ENCODE measurements at places on chromosomes 12 and 14.

- no peak for DNase-seq
Observed at GRCh38 chr14:92391726-92392125, 68.8 kb downstream of the SLC24A4 start.

GRCh38 chr12:31570880-31571279 is 20.1 kb downstream of the DENND5B start:
- DNase-seq, result no peak

DNA sequence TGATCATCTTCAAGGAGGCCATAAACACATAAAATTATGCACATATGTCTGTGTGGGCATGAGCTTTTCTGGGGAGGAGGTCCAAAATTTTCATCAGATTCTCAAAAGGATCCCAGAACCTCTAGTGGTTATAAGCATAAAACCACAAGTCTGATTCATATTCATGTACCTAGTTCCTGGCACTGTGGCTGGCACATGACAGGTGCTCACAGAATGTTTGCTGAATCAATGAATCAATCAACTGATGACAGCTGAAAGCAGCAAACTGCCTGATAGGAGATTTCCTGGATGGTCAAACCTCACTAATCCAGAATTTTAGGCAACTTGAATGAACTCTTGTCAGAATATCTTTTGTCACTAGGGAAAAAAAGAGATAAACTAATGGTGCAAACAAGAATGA is 13.5 kb upstream of the CMKLR1 start:
- no peak for DNase-seq

DNA sequence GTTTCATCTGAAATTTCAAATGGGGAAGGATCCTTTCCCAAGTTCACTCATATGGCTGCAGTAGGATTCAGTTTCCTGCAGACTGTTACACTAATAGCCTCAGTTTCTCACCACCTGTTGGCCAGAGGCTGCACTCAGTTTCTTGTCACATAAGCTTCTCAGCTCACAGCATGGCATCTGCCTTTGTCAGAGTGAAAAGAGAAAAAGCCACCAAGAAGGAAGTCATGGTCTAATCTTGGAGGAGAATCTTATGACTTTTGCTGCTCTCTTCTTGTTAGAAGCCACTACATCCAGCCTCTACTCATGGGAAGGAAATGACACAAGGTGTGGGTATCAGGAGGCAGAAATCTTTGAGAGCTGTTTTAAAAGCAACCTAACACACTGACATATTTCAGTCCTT is 39.4 kb upstream of the BTG1 start:
- no peak for DNase-seq

DNA sequence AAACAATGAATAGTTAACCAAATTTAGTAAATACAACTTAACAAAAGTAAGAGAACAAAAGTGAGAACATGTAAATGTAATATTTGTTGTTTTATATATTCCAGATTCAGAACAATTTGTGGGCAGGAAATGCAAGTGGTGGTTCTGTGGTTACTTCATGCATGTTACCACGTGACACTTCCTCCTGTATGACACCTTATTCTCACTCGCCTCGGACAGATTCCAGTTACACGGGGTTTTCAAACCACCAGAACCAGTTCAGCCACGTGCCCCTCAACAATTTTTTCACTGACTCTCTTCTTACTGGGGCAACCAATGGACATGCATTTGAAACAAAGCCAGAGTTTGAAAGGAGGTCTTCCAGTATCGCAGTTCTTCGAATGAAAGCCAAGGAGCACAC is 21.0 kb downstream of the ALX1 start:
- DNase-seq, result no peak

- no peak for DNase-seq
Observed at GRCh38 chr12:74586251-74586650, 48.6 kb downstream of the ATXN7L3B start.

- no peak for DNase-seq
Observed at GRCh38 chr12:63103494-63104131, 47.4 kb downstream of the AVPR1A start.

- DNase-seq, result no peak
Observed at GRCh38 chr14:54797986-54798385, 104.6 kb downstream of the GCH1 start.

GRCh38 chr12:30932881-30933280 is 6.3 kb downstream of the TSPAN11 start:
- no peak for DNase-seq

DNA sequence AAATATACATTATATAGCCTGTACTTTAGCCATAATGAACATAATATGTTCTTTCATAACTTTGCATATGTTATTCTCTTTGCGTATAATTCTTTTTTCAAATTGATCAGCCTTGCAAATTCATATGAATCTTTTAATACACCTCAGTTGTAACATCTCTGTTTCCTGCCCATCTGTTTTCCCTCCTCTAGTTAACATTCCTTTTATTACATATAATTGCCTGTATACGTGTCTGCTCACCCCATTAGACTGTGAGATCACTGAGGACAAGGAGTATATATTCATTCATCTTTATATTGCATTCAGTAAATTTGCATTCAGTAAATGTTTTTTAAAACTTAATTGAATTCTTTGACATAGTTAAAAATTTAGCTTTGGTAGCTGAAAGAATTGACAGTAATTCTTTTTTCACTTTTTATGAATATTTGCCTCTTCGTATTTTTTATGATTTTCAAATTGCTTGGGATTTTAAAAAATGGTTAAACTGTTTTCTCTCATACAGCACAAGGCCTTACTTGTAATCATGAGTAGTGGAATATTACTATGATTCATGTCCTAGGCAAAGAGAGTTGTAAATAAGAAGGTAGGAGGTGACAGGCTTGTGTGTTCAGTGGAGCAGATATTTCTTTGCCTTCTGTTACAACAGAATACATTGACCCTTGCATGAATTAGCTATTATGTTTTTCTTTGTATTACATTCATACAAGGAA is 32.8 kb upstream of the KLHL42 start:
- no peak for DNase-seq

DNA sequence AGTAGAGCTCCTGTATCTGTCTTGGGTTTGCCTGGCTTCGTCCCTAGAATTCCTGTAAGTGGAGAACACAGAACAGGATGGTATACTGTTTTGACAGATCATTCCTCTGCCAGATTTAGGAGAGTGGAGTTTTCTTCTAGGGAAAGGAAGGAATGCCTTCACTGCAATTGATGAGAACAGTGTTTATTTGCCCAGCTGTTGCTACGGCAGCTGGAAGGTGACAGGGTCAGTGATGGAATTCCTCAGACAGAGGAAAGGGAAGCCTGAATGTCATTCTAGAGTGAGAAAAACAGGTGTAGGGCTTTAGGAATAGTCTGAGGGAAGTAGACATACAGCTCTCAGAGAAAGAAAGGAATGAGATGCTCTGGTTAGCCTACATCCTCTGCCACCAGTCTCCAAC is 11.7 kb downstream of the CSRNP2 start:
- no peak for DNase-seq

DNA sequence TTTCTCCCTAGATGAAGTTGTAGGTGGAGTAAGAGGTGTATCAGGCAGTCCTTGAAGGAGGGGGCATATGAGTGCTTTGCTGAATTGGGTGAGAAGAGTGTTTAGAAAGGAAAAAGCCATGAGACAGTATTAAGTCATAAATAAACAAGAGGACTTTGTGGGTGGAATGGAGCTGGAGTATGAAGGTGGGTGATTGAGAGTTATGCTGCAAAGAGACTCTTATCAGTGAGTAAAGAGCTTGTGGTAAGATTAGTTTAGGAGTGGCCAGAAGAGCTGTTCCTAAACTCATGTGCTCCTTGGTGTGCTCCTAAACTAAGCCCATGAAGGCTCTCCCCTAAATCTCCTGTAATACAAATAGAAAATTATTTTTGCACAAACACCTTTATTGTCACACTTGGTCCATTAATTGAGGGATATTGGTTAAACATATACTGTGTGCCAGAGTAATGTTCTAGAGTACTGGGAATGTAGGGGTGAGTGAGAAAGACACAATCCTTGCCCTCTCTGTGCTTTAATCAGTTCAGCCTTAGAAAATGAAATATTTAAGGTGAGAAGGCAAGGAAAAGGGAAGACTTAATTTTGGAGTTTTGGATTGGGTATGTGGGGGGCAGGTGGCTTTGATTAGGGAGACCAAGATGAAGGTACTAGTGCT is 9.8 kb downstream of the CHPT1 start:
- DNase-seq, result no peak

DNA sequence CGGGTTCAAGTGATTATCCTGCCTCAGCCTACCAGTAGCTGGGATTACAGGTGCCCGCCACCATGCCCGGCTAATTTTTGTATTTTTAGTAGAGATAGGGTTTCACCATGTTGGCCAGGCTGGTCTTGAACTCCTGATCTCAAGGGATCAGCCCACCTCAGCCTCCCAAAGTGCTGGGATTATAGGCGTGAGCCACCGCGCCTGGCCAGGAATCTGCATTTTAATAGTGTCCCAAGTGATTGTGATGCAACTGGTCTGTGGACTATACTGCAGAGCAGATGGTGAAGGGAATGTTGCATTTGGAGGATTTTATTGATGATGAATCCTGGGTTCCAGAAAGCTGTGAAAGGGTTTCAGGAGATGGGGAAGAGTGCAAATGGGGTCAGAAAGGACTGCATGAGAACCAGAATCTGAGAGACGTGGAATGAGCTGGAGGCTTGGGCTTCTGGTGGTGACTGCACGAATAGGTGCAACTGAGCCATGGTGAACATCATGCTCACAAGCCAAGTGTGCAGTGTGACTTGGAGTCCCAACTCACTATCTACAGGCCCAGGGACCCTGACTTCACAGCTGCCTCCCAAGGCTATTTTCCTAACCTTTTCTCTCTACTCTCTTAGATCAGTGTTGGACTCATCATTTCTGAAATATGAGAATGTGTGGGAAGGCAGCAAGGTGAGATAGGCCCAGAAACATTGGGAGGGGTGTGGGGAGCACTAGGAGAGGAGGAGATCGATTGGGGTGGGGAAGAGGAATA is 4.5 kb downstream of the RPS26 start:
- no peak for DNase-seq

GRCh38 chr14:77004711-77005460 is 23.6 kb downstream of the IRF2BPL start:
- no peak for DNase-seq

DNA sequence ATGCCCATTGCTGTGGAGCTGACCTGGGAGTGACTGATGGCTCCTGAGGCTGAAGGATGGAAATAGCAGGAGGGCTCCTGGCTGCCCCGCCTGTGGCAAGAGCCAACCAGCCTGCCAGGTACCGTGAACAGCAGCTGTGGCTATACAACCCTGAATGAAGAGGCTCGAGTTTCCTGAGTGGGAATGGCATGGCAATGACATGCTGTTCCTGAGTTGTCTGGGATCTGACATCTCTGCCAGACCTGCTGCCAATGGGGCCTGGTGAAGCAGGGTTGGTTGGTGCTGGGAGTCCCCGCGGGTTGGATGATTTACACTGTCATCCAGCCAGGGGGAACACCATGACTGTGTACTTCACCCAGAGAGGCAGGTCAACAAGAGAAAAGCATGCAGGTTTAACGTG is 31.8 kb upstream of the LRRC10 start:
- DNase-seq, result no peak

DNA sequence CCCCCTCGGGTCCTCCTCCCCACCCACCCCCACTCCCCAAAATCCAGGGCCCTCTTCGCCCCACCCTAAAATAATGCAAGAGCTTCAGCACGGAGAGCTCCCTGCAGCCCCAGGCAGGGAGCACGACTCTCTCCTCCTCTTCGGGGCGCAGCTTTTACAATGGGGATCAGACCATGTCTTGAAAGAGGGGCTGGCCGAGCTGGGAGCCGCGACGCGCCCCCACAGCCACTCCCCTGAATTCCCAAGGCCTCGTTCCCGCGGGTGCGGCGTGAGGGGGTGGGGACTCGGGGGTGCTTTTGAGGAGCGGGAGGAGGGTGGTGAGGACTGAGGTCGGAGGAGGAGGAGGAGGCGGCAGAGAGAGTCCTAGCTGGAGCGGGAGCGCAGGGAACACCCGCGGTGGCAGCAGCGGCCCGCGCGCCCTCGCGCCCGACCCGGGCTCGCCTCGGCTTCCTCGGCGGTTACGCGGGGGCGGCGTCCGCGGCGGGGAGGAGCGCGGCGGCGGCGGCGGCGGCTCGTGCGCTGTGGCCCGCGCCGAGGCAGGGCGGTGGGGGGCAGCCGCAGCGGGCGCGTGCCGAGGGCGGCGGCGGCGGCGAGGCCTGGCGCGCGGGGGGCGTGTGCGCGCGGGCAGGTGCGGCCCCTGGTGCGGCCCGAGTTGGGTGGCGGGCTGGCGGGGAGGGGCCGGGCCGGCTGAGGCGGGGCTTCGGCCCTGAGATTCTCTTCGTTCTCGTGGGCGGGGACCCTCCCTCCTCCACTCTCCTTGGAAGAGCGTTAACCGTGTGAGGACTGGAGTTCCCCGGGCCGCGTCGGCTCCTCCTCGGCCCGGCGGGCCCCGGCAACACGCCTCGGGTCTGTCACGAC is at the start of gene ANKS1B:
TSS of gene ANKS1B (minus strand) at position 666 of the 858 bp plus-strand sequence. CDS start 699 bp downstream, outside the sequence.
- DNase-seq, result peak; percentile 83

DNA sequence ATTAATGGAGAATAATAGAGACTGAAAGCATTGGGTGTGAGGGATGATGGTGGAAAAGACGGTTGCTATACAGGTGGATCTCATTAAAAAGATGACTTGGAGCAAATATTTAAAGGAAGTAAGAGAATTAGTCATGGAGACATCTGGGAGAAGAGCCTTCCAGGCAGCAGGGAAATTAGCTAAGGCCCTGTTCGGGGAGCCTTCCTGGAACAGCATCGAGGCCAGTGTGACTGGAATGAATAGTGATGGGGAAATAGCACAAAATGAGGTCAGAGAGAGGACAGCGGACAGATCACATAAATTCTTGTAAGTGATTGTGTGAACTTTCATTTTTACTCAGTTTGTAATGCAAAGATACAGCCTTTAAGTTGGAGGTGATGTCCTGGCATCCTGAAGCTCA is 842.3 kb downstream of the SLC6A15 start:
- no peak for DNase-seq

DNA sequence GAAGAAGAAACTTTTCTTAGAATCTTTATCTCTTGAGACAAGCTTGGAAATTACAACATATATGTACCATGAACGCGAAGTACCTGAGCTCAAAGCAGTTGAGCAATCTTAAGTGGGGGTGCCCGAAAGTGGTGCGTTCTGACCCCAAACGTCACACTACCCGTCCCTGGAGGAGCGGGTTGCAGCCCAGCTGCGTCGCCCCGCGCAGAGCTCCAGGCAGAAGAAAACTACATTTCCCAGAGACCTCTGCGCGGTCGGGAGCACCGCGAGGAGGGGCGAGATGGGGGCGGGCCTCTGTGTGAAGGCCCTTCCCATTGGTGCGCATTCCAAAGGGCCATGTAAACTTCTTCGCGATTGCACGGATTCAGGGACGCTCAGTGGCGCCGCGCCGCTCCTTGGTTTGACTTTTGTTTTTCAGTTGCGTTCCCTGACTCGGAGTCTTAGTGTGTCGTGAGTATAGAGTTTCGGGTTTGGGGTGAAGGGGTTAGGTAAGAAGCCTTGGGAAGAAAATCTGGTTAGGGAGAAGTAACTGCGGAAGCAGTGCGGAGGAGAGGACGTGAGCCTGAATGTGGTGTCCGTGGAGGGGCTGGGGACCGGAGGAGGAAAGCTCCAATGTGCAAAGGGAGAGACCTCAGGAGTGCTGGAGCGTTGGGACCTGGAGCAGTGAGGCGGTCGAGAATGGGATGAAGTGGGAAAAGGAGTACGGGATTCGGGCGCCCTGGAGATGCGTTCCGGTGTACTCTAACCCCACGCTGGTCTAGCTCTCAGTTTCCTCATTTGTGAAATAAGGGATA is at the start of gene CCDC77:
TSS of gene CCDC77 (plus strand) at position 410 of the 794 bp plus-strand sequence. CDS start 7,740 bp downstream, outside the sequence.
- peak; percentile 96 for DNase-seq

All from H1 (cell line).